ENCODE measurements at places on chromosomes 2 and 18.

- DNase-seq: no peak
Measured at GRCh38 chr2:217621391-217621801, 381.4 kb downstream of the TNS1 start.

DNA sequence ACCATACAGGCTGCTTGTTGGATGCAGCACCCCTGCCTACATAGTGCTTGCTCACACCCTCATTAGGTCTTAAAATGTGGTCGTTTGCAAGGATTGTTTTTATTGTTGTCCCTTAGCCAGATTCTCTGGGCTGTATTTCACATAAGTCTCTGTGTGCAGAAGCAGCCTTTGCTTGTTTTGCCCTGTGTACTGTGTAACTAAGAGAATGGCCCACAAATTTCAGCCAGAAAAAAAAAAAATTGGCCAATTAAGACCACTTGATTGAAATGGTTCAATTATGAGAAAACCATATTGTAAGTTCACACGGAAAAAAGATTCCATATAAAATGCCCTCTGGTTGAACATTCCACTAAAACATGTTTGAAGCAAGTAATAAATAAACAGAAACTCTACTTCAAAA lies 377.1 kb upstream of the SOX11 start:
- no peak for DNase-seq

DNA sequence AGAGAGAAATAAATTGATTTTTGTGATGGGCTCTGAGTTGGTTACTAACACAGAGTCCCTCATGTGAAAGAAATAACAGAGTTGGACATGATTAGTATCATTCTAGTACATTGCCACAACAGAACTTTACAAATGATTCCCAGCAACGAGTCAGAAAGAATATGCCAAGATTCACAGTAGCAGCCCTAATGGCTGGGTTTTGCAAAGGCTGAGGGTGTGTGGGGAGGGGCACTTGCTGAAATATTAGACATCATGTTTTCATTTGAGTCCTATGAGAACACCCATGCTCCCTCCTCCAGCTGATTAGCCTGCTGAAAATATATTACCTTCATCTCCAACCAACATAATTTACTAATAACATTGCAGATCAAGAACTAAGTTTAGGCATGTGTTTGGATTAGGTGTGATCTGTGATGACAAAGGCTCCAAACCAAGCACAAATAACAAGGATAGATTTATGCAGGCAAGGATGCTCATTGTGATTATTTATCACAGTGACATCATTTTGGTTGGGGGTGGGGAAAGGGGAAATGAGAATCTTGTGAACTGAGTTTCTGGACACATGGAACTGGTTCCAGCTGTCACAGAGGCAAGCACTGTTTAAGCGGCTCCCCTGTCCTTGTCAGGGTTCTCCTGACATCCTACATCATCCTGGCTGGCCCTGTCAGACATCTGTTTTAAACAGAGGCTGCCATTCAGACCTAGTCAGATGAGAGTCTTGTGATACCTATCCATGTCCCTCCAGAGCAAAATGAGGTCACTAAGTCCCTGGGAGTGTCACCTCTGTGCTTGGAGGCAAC lies 205.8 kb upstream of the NCKAP5 start:
- no peak for DNase-seq

- no peak for DNase-seq
Measured at GRCh38 chr2:215455958-215456357, 20.1 kb upstream of the FN1 start.

GRCh38 chr2:234341306-234341985 lies 155.4 kb downstream of the ARL4C start:
- no peak for DNase-seq
